ENCODE measurements at places on chromosomes 7 and 10. TPM values are rescaled to one million over a fixed set of nuclear protein-coding genes. Genes with fewer than 3 reads are reported as not detected.
A peak's percentile ranks its signal among the peaks of the same experiment; 100 is the strongest.

GRCh38 chr10:113917636-113918035 lies 63.2 kb downstream of the NHLRC2 start:
- DNase-seq, result no peak

The ORC5 gene
- 11.8 TPM for total RNA-seq

The GRM3 gene
- total RNA-seq, result not detected

GRCh38 chr10:49509771-49510303 lies 29.1 kb downstream of the ERCC6 start:
- no peak for DNase-seq

GRCh38 chr7:12653518-12653917 lies 33.9 kb upstream of the ARL4A start:
- no peak for DNase-seq

DNA sequence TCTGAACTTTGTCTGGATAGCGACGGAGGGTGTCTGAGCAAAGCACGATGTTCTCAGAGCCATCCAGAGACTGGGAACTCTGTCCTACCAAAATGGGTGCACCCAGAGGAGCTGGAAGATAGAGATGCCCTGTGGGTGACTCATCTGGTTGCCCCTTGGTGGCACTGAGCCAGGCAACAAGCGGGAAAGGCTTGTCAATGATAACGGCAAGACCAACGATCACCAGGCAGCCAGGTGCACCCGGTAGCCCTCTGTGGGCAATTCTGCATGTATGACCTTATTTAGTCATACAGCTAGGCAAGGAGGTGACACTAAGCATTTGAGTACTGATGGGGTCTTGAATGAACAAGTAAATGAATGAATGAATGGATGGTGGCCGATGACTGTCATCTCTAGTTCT lies 2.8 kb upstream of the ELN start:
- DNase-seq, result no peak

The VPS37D gene
- 0.48 TPM for total RNA-seq

- DNase-seq, result peak; percentile 74
Measured at GRCh38 chr10:133274751-133275683, 1.7 kb downstream of the ADAM8 start.

The MICALL2 gene
- total RNA-seq, result 4.4 TPM

The PGAM1 gene
- total RNA-seq, result 92.6 TPM

DNA sequence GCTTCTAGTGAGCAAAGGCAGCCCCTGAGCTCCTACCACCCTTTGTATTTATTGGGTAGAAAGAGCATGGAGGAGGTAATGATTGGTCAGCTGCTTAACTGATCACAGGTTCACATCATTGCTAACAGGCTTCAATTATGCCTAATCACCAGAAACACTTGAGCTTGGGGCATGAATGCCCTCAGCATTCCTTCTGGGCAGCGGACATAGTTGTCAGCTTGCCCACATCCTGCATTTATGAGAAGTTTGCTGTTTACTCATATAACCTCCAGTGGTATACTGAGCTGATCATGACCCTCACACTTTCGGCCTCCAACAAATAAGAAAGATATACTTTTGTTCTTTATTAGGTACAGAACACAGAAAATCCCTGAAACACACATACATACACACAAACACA lies 140.3 kb upstream of the ODAD2 start:
- DNase-seq, result no peak

The SHH gene
- total RNA-seq, result not detected

- no peak for DNase-seq
Measured at GRCh38 chr10:110174201-110174600, 33.2 kb upstream of the MXI1 start.

DNA sequence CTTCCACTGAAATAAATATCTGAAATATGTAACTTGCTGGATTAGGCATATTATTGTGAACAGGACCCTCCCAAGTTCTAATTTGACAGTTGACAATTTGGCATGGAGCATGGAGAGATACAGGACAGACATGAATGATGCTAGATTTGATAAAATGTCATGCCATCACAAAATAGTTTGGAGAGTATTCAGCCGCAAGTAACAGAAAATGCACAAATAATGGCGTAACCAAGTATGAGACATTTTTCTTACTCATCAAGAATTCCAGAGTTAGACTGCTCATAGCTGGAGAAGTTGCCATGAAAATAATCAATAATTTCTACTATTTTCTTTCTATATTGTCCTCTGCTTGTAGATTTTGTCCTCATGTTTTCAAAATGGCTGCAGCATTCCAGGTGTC lies 45.5 kb upstream of the GPAM start:
- DNase-seq, result no peak

GRCh38 chr10:78931321-78932053 lies 137.3 kb upstream of the ZMIZ1 start:
- no peak for DNase-seq

DNA sequence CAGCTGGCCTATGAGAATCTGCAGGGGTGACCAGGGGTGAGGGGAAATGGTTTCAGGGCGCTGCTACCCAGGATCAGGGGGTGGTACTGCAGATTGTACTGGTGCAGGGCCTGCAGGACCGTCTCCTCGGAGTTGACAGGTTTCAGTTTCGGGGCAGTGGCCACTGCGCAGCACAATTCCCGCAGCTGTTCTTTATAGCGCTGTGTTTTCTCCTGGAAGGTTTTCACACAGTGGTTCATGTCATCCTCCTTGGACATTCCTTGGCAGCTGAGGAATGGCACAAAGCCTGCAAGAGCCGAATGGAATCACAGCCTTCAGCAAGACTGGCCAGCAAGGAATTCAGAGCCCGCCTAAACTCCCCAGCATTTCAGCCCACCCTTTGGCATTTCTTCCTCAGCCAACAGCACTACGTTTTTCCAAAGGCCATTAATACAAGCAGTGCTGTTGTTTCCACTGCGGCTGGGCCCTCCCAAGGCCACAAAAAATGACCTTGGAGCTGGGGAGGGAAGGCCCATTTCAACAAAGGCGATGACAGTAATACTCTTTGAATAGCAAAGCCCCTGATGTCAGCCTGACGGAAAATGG lies 44.9 kb downstream of the PNLIPRP2 start:
- DNase-seq, result no peak

DNA sequence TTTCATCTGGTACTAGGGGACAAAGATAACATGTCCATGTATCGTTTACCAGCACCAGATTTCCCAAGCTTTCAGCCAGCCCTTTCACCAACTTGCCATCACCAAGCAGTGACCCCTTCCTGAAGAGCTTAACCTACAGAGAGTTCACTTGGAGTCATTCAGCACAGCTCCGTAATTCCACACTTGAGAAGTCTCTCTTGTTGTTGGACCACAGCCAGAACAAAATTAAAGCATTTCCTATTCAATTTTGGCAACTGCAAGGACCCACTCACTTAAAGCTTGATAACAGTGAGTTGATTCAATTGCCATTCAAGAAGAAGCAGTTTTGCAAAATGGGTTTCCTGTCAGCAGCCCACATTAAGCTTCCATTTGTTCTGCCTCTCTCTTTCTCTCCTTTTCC lies 88.5 kb upstream of the LRRTM3 start:
- DNase-seq, result no peak

The MBL2 gene
- not detected for total RNA-seq

The BTBD16 gene
- not detected for total RNA-seq

GRCh38 chr10:119749455-119749854 lies 23.6 kb downstream of the INPP5F start:
- DNase-seq, result no peak

The SORBS1 gene
- 2.8 TPM for total RNA-seq

- DNase-seq, result no peak
Measured at GRCh38 chr10:37758074-37758473, 99.3 kb downstream of the ZNF248 start.

DNA sequence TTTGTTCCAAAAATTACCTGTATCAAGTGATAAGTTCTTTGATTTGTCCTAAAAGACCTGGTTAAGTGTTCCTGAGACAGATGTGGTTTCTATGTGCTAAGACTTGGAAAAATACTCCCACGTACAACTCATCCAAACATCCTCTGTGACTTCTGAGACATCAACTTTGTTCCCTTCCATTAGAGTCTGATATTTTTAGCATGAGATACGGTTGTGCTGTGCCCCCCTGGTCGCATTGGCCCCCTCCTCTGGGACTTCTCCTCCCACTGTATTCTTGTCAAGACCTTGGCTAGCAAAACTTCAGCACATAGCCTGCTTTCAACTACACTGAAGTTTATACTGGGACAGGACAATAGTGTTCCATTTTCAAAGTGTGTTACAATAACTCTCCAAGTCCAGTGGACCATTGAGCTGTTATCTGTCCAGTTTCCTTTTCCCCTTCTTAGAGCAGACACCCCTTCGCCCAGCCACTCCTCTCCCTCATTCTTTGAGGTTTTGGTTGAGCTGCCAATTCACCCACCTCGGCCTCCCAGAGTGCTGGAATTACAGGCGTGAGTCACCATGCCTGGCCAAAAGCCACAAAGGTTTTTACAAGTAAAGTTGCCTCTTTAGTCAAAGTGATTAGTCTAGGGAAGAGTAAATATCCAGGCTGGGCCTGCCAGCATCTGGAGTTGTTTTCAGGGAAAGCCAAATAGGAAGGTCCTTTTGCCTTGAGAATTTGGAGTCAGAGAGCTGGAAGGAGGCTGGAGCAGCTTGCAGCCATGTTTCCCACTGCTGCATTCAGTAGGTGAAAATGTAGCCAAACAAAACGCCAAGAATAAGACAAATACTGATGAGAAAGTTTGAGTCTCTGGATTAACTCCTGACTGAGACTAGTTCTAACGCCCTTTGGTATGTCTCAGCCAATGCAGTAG lies 17.8 kb upstream of the PDLIM1 start:
- DNase-seq, result no peak

The TRRAP gene
- total RNA-seq, result 62.4 TPM

DNA sequence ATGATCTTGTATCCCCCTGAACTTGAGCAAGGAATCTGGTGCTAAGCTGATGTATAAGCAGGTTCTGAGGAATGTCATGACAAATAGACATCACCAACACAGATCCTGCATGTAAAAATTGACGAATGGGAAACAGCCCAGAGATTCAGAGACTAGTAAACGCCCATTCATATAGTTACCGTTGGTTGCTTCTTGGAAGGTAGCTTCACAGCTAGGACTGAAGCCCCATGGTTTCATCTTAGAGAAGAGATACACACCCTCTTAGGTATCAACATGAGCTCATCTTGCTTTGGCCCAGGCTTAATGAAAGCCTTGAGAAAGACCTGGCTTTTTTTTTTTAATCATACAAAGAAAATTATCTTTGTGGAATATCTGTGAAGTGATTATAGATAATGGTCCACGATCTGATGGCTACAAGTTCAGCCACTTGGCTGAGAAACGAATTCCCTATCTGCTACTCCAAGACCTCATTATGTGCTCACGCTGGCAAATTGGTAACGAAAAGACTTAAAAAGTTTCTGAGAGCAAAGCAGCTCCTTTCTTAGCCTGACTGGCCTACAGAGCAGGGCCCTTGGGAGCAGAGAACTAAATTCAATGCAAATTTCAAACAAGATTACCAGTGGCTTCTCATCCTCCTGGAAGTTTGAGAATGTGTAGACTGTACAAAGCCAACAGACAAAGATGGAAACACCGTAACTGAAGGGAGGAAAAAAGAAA lies 181.1 kb downstream of the NRP1 start:
- DNase-seq, result no peak

The MINPP1 gene
- 5.4 TPM for total RNA-seq

The FBXO24 gene
- total RNA-seq, result 0.45 TPM

GRCh38 chr10:125720002-125720382 lies 483 bp downstream of the EDRF1 start:
- DNase-seq, result no peak

- DNase-seq, result no peak
Measured at GRCh38 chr7:54663186-54663585, 95.8 kb downstream of the SEC61G start.

DNA sequence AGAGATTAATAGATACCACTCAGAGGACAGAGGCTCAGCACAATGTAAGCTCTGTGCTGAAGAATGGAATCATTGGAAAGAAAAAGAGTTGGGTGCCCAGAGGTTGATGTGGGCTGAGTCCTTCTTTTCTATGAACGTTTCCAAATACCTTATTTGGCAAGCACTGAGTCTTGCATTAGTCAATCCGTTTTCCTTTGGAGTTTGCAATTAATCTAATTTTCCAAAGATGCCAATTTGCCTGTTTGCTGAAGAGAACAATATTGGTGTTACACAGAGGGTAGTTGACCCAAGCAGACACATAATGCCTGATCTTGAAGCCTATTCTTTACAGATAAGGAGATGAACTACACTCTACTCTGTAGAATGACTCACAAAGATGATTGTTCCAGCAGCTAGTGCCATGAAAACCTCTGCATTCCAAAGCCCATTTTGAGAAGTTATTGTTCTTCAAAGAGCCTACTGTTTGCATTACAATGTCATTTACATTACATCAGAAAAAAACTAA lies 55.4 kb upstream of the MET start:
- no peak for DNase-seq

GRCh38 chr10:113959383-113959760 lies 84.3 kb upstream of the ADRB1 start:
- no peak for DNase-seq

The TMEM196 gene
- not detected for total RNA-seq

GRCh38 chr7:152909683-152910544 lies 150.4 kb downstream of the ACTR3B start:
- no peak for DNase-seq

DNA sequence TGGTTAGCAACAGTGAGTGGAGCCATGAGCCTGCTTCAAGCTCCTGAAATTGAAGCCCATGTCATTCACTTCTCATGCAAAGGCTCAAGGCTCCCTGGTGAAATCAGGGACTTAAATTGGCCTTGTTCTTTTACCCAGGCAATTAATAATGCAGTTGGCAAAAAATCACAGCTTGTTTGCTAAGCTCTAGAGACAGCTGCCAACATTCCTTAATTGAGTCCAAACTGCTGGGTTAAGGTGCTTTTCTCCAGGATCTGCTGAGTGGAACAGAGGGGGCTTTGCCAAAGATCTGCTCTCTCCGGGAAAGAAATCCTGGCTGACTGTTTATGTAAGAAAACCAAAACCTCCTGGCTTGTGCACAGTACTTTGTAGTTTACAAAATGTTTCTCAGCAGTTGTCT lies 257.6 kb upstream of the GHITM start:
- DNase-seq, result no peak

The AHCYL2 gene
- 14.5 TPM for total RNA-seq

The SLC13A1 gene
- total RNA-seq, result not detected

DNA sequence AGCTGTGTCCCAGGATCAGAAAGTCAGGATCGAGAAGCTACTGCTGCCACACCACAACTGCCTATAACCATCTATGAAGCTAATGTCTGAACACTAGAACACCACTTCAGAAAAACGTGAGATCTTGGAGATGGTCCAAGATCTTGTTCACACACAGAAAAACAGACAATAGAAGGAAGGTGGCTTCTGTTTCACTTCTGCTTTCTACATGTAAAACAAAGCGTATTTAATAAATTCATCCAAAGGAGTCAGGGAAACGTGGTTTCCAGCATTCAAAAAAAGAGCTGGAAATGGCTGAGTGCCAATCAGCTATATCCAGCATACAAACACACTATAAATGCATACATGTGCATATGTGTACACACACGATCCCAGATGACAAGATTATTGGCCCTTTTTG lies 70.2 kb upstream of the CCDC71L start:
- DNase-seq, result peak; percentile 18

The TIAL1 gene
- 195 TPM for total RNA-seq

DNA sequence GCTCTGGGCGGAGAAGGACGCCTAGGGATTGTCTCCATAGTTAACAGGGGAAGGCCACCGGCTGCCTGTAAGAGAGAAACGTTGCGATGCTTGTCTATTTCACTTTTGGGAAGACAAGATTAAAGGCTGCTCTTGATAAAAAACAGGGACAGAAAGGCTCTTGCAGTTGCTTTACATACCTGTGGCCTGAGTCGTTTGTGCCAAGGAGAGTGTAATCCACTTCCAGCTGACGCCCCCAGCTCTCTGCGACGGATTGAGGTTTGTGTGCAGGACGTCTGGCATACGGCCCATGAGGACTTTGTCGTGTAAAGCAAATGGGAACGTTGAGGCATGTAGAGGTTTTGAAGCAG lies 1.1 kb downstream of the MAP3K8 start:
- peak; percentile 47 for DNase-seq

GRCh38 chr10:132571650-132572544 lies 34.3 kb downstream of the INPP5A start:
- DNase-seq, result peak; percentile 48

All from natural killer cell (primary cell).